ENCODE measurements at places on chromosomes 5 and 9. TPM values are rescaled to one million over a fixed set of nuclear protein-coding genes. Genes with fewer than 3 reads are reported as not detected.

The EIF4E1B gene
- not detected for total RNA-seq

The OMD gene
- total RNA-seq, result 0.33 TPM

The ZFP37 gene
- 3.0 TPM for total RNA-seq

The IFNA5 gene
- not detected for total RNA-seq

The PCDHGA11 gene
- total RNA-seq, result 23.0 TPM

The IL13 gene
- total RNA-seq, result not detected

The YIPF5 gene
- 137 TPM for total RNA-seq

The AGXT2 gene
- 0.17 TPM for total RNA-seq

The RFESD gene
- total RNA-seq, result 3.1 TPM

The GPR151 gene
- total RNA-seq, result not detected

The PIP5K1B gene
- not detected for total RNA-seq

The MEGF10 gene
- under 0.01 TPM for total RNA-seq

The FAM240B gene
- not detected for total RNA-seq

The RASEF gene
- 0.44 TPM for total RNA-seq

The ADGRD2 gene
- total RNA-seq, result not detected

The TMEM252 gene
- not detected for total RNA-seq

The ADAMTS16 gene
- total RNA-seq, result 0.17 TPM

The SHC3 gene
- 61.4 TPM for total RNA-seq

The NACC2 gene
- total RNA-seq, result 19.9 TPM
